ENCODE measurements at places on chromosomes 2 and 18.

DNA sequence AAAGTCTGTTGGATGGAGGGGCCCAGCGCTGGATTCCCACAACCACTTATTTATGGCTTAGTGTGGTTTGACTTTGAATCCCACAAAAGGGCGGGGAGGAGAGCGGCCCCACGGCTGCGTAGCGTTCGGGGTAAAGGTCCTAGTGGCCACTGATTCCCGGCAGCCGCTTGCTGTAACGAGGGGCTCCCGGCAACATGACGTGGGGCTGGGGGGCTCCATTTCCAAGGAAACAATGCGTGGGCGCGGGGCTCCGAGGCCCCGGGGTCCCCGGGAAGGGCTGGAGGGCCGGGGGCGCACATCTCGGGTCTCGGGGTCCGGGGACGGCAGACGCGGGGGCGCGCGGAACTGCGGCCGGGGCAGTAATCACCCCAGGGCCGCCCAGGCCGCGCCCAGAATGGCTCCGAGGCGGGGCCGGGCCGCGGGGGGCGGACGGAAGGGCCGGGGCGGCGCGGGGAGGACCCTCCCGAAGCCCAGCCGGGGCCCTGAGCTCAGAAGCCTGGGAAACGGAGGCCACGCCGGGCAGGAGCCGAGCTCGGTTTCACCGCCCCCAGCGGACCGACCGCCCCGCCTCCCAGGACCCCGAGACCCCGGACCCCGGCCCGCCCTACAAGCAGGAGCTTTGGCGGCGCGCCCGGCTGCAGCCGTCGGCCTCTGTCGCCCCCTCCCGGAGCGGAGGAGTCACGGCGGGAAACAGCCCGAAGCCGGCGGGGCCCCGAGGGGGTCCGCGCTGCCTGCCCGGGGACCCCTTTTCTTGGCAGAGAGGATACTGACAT lies 11.9 kb upstream of the MLPH start:
- peak; percentile 58 for DNase-seq

- no peak for DNase-seq
Measured at GRCh38 chr2:15145919-15146318, 415.2 kb downstream of the NBAS start.

GRCh38 chr2:202072226-202072625 lies 829 bp upstream of the KIAA2012 start:
- DNase-seq, result peak; percentile 45

GRCh38 chr18:44848644-44849335 lies 168.1 kb downstream of the SETBP1 start:
- DNase-seq, result no peak

- DNase-seq, result peak; percentile 23
Measured at GRCh38 chr2:24702800-24703199, 90.4 kb downstream of the PTRHD1 start.

GRCh38 chr2:197383825-197384224 lies 51.0 kb downstream of the SF3B1 start:
- DNase-seq, result no peak

GRCh38 chr2:127591221-127591923 lies 54.6 kb upstream of the GPR17 start:
- peak; percentile 55 for DNase-seq

All from SW480 (cell line).